Nucleus accumbens (tissue), 56 donors: ENCODE measurements at places on chromosomes 3 and 15.

DNA sequence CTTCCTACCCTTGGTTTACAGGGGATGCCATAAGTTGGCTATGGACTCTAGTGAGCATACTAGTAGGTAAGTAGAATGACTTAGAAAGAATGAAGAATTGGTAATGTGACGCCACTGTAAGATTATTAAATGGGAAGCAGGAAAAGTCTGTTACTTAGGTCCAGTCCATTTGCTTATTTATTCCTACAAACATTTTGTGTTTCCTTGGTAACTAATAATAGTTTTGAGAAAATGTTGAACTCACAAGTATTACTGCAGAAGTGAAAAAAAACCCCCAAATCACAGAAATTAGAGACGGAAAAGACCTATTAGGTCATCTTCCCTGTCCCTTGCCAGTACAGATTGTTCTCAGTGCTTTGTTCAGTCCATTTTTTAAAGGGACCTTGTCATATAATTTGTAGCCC lies 63.5 kb downstream of the CMSS1 start:
- no peak for DNase-seq

DNA sequence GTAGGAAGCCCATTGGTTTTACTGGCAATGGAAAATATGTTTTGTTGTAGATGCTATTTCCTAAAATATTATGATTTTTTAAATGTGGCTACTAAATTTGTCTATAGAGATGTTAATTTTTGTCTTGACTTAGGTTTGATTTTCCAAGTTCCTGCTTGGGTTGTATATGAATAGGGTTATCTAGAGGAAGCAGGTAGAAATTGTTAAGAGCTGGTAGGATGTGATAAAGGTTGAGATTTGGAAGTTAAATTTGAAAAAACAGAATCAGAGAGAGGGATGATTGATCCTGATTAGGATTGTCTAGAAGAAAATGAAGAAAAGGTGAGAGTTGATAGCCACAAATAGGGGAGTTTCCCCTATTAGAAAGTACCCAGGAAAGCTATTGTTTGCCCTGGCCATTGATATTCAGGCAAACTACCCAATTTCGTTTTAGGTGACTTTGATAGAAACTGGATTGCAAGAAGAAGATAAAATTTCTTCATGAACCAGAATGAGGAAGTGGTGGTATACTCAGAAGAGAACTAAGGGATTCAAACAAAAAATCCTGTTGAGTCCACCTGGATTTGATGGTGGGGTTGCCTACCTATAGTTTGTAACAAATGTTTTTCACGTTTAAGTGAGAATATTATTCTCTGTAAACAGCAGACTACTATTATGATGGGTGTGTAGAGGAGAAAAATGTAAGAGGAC lies 91.2 kb upstream of the PHLDB2 start:
- no peak for DNase-seq

DNA sequence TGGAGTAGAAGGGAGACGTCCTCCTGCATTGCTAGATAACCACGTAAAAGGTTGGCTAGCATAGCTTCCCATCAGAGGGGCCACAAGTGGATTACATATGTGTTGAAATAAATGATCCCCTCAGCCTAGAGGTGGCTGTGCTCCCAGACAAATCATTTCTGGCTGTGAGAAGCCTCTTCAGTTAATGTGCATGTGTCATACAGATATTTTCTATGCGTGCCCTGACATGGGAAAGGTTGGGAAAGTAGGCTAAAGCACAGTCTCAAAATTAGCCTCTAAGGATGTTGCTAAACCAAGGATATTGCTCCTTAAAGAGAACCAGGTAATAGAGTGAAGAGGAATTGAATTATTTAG lies 17.8 kb downstream of the USP3 start:
- DNase-seq, result no peak

GRCh38 chr3:180913581-180914404 lies 1.3 kb downstream of the FXR1 start:
- DNase-seq, result no peak

DNA sequence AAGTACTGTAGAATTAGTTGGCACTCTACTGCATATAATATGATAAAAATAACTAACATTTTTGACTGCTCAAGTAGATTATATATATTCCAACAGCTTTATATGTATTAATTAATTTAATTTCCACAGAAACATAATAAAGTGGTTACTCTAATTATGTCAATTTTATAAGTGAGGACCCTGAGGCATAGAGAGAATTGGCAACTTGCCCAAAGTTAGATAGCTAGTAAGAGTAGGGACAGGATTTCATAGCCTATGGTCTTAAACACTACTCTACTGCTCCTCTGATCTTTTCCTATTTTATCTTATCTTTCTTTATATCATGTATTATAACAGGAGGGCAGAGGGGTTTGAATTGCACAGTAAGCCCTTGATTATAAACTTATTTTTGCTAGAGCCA lies 418.7 kb upstream of the SGO1 start:
- DNase-seq, result no peak

- DNase-seq, result peak; percentile 51
These were observed 119.9 kb downstream of the DGKG start for GRCh38 chr3:186241910-186242821.

DNA sequence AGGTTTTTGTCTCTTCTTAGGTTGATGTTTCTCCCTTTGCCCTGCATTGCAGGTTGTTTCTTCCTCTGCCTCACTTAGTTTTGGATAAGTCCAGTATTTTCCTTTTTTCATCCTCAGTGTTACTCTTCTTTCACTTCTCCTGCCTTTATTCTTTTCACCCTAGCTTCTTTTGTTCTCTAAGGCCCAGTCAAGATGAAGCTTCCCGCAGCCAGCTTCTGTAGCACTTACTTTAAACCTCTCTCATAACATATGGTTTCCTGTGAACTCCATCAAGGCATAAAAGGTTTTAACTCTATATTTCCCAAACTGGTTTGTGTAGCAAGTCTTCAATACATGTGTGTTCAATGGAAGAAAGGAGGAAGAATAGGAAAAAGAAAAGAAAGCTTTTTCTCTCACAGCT lies 54.1 kb downstream of the TP63 start:
- DNase-seq, result no peak

- no peak for DNase-seq
These were observed 25.7 kb upstream of the MYLK start for GRCh38 chr3:123909785-123910184.

- DNase-seq, result no peak
These were observed 72.3 kb upstream of the LRIG1 start for GRCh38 chr3:66572938-66573710.

GRCh38 chr3:122353215-122353614 lies 28.2 kb downstream of the CSTA start:
- no peak for DNase-seq

DNA sequence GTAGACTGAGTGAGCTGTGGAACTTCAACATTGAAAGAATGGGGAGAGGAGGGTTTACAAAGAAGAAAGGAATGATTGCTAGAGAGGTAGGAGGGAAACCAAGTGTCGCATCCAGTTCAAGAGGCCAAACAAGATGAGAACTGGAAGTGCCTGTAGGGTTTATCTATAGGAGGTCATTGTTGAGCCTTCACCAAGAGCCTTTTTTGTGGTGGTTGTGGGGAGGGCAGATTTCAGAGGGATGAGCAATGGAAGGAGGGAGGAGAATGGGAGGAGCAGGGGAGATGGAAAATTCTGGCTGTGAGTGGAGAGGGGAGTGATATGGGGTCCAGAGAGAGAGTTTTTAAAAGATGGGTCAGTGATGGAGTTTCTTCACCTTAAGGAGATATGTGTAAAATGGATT lies 8.5 kb downstream of the PDIA5 start:
- DNase-seq, result no peak

DNA sequence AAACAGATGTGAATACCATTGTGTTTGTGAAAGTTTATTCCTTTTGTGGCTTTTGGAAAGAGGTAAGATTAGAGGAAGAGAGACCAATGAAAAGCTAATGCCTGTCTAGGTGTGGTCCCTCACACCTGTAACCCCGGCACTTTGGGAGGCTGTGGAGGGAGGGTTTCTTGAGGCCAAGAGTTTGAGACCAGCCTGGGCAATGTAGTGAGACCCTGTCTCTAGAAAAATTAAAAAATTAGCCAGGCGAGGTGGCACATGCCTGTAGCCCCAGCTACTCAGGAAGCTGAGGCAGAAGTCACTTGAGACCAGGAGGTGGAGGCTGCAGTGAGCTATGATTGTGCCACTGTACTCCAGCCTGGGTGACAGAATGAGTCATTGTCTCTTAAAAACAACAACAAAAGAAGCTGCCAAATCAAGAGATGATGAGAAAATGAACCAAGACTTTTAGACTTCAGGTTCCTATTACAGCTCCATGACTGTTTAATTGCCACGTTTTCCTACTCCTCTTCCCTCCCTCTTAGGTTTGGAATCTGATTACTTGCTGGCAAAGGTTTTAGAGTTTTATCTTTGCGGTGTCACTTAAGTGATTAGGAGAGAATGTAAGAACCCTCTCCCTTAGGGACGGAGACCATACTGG lies 68.7 kb downstream of the CGNL1 start:
- no peak for DNase-seq

DNA sequence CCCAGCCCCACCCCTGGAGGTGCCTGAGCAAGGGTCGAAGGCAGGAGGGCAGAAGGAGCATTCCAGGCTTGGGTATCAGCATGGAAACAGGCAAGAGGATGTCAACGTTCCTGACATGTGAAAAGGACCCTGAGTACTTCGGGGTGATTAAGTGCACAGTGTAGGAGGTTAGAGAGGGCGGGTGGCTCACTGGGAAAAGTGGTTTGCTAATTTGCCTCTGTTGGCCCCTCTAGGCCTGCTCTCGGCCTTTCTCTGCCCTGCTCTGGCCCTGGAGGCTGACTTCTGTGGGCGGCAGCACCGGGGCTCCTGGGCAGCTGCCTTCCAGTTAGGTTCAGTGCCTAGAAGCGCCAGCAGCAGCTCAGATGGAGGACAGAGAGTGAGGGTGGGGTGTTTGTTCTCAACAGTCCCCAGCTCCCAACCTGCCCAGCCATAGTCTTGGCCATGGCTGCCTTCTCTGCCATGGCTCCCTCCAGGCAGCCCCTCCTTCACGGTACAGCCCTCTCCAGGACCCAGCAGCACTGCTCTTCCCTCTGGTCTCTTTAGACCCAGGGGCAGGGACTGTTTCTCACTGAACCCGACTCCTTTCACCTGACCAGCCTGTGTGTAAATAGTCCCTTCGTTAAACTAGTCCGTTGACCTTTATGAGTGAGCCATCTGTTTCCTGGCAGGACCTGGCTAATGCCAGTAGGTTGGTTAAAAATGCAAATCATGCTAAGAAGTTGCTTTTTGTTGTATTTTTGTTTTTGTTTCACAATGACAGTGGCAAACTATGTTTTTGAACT lies 107.1 kb upstream of the TPM1 start:
- no peak for DNase-seq

- no peak for DNase-seq
These were observed 772.7 kb downstream of the PDCD6IP start for GRCh38 chr3:34570916-34571705.

DNA sequence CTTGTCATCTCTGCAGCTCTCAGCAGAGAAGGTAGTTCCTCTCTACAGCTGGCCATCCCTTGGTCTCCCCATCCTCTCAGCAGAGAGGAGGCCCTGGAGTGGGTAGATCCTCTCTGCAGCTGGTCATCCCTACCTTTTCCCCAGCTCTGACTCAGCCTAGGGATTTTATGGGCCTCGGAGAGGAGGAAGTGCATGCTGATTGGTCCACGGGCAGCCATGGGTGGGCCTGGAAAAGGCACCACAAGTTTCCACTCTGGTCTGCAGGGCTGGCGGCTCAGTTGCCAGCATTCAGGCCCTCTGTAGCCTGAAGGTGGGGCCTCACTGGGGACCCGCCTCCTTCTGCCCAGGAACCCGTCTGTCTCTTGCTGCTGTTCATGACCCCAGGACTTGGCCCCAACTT lies 36.9 kb downstream of the NR1D2 start:
- no peak for DNase-seq

DNA sequence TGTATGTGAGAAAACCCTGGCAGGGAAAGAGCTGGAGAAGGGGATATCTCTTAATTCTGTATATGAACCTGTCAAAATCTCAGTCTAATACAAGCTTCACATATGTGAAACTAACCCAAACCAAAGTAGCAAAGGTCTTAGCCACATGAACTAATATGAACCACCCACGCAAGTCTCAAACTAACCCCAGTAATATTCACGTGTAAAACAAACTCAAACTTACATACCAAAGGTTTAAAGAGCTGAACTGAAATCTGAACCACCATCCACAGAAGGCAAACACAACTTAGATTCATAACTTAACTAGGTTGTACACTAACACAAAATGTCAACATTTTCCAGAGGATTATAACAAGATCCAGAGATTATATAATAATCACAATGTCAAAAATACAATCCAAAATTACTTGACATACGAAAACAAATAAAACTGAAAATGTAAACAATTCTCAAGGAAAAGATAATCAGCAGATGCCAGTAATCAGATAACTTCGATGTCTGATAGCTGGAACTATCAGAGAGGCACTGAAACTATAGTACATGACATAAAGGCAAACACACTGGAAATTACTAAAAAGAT lies 64.1 kb downstream of the VPS13C start:
- no peak for DNase-seq

- DNase-seq, result no peak
These were observed 140.6 kb downstream of the RBPMS2 start for GRCh38 chr15:64634576-64635498.

DNA sequence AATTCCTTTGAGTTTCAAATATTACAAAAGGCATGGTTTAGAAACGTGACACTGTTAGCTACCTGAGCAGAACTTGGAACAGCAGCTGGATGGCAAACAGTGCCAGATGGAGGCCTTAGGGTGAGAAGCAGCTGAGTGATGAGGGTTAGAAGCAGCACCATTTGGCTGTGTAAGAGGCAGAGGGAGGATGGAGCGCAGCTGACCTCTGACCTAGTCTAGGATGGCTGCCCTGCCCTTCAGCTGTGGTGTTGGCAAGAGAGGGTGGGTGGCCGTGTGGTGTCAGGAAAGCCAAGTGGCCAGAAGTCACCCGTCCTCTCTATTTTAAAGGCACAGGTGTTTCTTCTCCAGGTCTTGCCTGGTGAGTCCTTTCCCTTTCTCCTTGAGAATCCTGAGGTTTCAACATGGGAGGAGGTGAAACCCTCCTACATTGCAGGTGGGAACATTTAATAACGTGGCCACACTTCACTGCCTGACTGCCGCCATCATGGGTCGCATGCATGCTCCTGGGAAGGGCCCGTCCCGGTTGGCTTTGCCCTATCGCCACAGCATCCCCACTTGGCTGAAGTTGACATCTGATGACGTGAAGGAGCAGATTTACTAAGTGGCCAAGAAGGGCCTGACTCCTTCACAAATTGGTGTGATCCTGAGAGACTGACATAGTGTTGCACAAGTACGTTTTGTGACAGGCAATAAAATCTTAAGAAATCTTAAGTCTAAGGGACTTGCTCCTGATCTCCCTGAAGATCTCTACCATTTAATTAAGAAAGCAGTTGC lies 17.6 kb downstream of the BCL2L10 start:
- no peak for DNase-seq

DNA sequence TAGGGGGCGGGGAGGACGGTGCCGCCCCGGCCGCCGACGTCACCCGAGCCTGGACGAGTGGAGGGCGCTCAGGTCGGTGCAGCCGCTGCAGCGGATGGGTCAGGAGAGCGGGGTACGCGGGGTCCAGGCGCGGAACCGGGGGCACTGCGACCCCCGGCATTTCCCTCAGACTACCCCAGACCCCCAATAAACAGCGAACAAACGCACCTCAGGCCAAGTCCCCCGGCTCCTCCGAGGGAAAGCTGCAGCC lies 78.9 kb downstream of the IQSEC1 start:
- DNase-seq, result no peak

GRCh38 chr3:30702828-30703397 lies 96.5 kb downstream of the TGFBR2 start:
- no peak for DNase-seq
